Activated T-helper 1 cell treated with anti-CD3 and anti-CD28 coated beads, Interleukin-2, amount 50 U/mL, for 16 hours (primary cell): ENCODE measurements at places on chromosomes 7 and 10.

GRCh38 chr7:84535580-84536270, 341.1 kb upstream of the SEMA3A start:
- no peak for DNase-seq

DNA sequence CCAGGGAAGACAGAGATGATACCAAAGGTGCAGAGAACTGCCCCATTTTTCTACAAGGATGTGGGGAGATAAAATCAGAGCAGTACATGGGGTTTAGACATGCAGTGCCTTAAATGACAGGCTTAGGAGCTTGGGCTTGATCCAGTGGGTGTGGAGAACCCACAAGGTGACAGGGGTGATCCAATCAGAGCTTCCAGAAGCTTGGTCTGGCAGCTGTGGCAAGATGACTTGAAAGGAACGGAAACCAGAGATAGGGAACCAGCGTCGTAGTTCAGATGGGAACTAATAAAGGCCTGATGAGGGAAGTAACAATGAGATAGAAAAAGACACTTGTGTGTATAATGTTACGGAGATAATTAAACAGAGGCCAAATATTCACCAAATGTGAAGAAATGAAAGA, 80.7 kb downstream of the SLC37A3 start:
- DNase-seq = no peak

- DNase-seq = no peak
These were observed 176.8 kb upstream of the TBX20 start for GRCh38 chr7:35430547-35431153.

DNA sequence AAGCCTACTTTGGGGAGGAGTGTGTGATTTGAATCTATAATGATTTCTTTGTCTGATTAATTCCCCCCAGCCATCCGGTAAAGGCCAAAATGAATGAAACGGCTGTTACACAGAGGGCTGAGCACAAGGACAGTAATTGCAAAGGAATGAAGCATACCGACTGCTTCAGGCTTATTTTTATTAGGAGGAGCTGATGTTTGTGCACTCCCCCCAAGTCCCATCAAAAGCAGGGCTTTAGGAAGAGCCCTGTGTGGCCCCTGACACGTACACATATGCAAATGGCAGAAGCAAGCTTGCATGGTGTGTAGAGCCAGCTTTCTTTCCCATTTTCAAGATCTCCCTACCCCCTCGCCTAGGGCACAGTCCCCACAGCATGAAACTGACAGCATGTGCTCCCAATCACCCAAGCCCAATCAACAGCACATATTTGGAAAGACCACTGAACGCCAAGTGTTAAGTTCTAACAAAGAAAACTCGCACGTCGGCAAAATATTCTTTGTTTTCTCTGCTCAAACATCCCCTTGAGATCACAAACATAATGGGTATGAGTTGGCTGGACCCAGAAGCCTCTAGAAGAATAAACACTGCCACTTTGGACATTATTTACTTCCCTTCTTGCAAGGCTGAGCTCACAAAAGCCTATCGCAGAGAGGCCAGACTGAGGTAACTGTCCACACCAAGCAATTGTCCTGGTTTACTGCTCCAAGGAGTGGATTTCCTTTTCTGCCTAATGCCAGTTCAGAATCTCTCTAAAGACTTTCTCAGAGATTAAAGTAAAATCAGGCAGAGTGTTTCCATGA, 143.0 kb downstream of the CUBN start:
- DNase-seq = no peak

DNA sequence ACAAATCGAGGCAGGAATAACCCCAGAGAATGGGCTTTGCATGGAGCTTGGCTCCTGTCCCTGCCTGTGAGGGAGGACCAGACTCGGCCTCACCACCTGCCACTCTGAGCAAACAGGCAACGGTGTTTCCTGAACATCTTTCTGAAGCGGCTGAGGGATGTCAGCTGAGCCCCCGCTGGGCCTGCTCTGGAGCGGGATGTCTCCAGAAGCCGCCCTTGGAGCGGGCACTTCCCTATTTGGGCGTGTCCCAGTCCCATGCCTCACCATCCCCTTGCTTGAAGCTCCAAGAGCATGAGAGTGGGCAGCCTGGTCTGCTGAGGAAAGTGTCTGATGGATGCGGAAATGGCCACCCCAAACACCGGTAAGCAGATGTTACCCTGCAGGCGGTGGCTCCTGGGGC, 10.2 kb downstream of the ALKBH4 start:
- no peak for DNase-seq

DNA sequence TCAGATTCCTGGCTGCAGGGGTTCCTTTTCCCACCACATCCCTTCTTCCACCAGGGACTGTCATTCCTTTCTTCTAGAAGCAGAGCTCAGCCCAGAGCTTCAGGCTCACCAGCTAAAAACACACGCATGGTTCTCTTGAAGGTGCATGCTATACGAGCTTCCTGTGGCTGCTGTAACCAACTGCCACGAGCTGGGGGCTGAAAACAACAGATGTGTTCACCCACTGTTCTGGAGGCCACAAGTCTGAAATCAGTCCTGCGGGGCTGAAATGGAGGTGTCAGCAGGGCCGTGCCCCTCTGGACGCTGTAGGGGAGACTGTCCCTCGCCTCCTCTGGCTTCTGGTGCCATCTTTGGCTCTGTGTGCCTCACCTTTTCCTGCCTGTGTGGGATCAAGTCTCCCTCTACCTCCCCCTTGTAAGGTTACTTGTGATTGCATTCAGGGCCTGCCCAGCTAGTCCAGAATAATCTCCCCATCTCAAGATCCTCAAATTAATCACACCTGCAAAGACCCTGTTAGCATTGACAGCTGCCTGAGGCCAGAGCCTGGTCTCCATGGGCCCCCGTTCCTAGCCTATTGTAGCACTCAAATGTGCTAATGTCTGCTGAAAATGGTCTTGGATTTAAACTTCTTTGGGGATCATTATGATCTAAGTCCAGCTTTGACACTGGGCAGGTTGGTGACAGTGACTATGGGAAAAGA, 13.7 kb downstream of the RAB19 start:
- DNase-seq = no peak

DNA sequence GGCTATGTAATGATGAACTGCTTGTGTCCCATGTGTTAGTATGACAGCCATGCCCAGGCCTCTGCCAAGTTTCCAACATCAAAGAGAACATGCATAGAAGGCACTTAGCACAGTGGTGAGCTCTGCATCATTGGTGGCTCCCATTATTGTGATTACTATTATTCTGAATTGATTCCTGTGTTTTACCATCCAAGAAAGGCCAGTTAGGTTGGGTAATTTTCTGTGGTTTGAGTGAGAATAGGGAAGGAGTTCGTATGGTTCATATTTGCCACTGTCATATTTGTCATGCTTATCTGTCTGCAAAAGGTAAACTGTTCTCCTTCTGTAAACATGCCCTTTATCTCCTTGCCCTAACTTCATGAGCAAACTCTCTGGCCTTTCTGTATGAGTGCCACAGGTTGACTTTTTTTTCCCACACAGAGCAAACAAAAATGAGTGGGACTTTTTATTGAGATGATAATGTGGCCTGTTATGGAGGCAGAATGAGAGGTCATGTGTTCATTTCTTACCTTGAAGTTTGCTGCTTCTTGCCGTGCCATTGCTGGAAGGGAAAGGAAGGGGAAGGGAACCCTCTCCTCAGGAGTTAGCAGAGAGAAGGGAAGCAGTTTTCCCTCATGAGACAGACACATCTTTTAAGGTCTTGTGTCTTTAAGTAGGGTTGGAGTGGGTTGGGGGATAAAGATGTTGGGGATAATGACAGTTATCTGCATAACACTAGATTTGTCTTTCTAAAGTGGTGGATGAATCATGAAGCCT, 301.9 kb downstream of the LRMDA start:
- DNase-seq = no peak
